ENCODE measurements at places on chromosomes 2 and 18.

DNA sequence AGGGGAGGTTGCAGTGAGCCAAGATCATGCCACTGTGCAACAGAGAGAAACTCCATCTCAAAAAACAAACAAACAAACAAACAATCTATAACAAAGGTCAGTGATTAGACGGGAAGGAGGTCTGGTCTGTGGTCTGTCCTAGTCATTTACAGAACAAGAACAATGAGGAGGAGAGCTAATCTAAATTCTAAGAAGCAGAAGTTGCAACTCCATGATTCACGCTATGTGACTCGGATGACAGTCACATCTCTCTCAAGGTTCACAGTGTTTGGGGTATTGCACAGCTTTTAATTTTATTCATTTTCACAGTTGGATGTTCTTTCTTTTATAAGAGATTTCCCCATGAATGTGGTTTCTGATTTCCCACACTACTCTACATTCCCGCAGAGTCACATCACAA is 218.7 kb upstream of the PIEZO2 start:
- no peak for DNase-seq

DNA sequence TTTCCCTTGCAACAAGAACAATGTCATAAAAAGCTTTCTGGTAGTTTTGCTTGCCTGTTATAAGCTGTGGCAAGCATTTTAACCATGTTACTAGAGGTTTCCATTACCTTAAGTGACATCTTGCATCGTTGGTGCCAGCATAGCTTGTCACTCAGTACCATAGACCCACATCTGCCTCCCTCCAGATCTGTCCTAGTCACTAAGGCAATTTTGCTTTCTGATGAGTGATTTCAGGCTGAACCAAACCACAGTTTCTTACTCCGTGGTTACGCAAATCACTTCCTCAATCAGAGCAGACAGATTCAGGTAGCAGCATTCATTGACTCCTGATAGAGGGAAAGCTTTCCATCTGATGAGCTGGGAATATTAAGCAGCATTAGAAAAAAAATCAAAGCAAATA is 1057.5 kb upstream of the FAM98A start:
- no peak for DNase-seq

- no peak for DNase-seq
These were observed 6.7 kb downstream of the COA5 start for GRCh38 chr2:98601532-98602132.

GRCh38 chr2:55993685-55994084 is 70.1 kb upstream of the EFEMP1 start:
- DNase-seq: no peak

DNA sequence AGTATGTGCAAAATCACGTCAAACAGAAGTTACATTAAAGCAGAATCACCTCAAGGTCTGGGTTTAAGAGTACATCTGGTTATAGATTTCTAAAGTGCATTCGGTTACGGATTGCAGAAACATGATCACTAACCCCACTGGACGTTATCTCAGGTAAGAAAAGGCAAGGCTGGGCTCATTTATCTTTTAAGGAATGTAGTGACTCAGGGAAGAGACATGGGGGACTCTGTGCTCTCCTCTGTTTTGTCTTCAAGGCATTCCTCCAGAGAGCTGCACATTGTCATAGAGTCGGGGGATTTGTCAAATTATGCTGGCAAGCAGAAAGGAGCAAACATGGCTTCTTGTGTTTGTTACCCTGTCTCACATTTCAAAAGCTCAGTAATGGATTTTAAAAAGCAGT is 14.3 kb downstream of the WDSUB1 start:
- no peak for DNase-seq

GRCh38 chr2:33135645-33136044 is 188.9 kb downstream of the LTBP1 start:
- DNase-seq: no peak

- no peak for DNase-seq
These were observed 54.3 kb downstream of the MSH2 start for GRCh38 chr2:47457268-47457667.

GRCh38 chr2:179861416-179862067 is at the start of gene ZNF385B:
Gene ZNF385B, minus strand, starts transcription at chr2:179861612.
- no peak for DNase-seq

- DNase-seq: no peak
These were observed 101.2 kb downstream of the MYT1L start for GRCh38 chr2:2229626-2230432.

- DNase-seq: no peak
These were observed 55.5 kb upstream of the RAB6D start for GRCh38 chr2:131419441-131419840.

- DNase-seq: no peak
These were observed 50.6 kb downstream of the PMAIP1 start for GRCh38 chr18:59950215-59950944.

DNA sequence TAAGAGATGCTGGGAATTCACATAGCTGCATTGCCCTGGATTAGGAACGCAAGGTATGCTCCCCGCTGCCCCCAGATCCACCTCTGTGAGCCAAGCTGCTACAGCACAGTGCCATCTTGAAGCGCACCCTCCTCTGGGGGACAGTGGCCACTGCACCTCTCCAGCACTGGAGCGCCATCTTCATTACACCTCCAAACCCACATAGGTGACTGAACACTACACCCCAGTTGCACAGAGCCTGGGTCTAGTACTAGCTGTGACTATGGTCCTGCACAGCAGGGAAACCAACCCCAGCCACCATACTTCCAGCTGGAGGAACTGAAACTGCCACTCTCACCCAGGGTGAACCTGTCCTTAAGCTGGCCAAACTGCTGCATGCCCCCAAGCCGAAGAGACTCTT is 84.6 kb downstream of the TMEM237 start:
- DNase-seq: no peak

DNA sequence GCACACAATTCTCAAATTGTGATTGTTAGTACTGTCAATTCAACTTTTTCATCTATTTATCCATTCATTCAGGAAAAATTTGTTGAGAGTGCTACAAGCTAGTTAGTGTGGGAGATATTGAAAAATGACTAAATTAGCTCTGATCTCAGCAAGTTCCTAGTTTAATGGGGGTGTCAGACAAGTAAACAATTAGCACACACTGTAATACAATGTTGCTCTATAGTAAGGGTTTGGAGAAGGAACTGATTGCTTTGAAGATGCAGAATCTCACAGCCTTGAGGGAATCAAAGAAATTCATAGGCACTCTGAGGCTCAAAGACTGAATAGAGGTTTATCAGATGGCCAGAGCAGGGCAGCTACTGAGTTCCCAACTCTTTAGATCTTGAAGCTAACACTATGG is 6.8 kb upstream of the CCNYL1 start:
- DNase-seq: no peak

GRCh38 chr18:22545066-22545760 is 127.5 kb upstream of the CTAGE1 start:
- no peak for DNase-seq

DNA sequence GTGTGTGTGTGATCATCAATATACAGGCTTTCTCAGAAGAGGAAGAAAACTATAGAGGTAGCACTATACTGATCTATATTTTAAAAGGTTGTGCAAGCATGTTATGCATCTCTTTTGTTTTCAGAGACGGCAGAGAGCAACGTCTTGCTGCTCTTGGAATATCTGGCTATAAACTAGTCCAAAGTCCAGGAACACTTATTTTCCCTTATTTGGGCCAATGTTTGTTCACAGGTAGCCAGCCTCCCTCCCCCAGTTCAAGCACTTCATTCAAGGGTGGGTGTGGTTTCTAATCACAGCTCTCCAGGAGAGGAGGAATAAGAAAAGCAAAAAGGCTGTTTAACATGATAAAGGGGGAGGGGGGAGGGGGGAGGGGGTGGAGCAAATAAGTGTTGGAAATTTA is 4.2 kb downstream of the FZD5 start:
- no peak for DNase-seq

DNA sequence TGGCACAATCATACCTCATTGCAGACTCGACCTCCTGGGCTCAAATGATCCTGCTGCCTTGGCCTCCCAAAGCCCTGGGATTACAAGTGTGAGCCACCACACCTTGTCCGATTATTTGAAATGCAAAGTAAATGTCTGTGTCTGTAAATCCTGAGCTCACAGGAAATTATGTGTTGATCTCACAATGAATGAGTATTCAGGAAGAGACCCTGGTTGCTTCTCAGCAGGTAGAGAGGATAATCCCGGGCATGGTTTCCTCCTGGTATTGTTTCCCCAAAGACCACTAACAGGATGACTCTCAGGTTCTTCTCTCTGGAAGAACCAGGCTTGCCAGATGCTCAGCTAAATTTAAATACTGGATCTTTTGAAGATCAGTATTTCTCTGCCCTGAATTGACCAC is 147.6 kb downstream of the LDLRAD4 start:
- no peak for DNase-seq

GRCh38 chr2:237996021-237996593 is 29.3 kb downstream of the UBE2F start:
- DNase-seq: no peak

GRCh38 chr2:189498205-189498604 is 56.9 kb downstream of the WDR75 start:
- DNase-seq: no peak

DNA sequence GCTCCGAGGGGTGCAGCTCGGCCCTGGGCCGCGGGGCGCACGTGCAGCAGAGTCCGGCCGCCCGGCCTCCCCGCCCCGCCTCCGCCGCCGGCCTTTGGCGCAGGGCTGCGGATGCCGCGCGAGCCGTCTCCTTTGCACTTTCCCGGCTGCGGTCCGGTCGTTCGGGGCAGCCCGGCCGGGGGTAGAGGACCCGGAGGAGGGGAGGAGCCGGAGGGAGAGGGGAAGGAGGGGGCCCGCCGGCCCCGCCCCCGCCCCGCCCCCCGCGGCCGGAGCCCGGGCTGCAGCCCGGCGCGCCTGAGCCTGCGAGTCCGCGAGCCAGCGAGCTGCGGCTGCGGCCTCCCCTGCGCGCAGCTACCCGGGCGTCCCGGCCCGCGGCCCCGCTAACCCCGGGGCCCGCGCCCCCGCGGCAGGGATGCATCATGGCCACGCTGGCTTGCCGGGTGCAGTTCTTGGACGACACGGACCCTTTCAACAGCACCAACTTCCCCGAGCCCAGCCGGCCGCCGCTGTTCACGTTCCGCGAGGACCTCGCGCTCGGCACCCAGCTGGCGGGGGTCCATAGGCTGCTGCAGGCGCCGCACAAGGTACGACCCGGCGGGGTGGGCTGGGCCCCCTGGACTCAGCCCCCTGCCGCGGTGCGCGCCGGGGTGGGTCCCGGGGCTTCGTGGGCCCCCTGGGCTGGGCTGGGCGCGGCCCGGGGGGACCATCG is at the start of gene FHOD3:
Gene FHOD3, plus strand, starts transcription at position 297 of the 709 bp plus-strand sequence. Its CDS starts 123 bp downstream, at position 420.
- no peak for DNase-seq

DNA sequence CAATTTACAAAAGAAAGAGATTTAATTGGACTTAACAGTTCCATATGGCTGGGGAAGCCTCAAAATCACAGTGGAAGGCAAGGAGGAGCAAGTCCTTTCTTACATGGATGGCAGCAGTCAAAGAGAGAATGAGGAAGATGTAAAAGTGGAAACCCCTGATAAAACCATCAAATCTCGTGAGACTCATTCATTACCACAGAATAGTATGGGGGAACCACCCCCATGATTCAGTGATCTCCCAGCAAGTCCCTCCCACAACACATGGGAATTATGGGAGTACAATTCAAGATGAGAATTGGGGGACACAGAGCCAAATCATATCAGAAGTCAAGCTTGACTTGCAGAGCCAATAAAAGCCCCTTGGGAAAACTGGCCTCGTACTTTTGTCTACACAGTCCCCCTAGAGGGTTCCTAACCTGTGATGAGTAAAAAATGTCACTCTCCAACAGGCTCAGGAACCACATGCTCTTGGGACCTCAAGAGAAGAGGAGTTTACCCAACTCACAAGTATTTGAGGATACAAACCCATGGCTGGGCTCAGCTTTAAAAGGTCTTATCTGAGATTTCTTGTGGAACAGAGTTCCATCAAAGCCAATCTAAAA is 11.2 kb upstream of the INPP4A start:
- no peak for DNase-seq

GRCh38 chr2:160252900-160253299 is 52.8 kb upstream of the ITGB6 start:
- no peak for DNase-seq

- DNase-seq: no peak
These were observed 127.1 kb upstream of the TANK start for GRCh38 chr2:161033059-161033660.

DNA sequence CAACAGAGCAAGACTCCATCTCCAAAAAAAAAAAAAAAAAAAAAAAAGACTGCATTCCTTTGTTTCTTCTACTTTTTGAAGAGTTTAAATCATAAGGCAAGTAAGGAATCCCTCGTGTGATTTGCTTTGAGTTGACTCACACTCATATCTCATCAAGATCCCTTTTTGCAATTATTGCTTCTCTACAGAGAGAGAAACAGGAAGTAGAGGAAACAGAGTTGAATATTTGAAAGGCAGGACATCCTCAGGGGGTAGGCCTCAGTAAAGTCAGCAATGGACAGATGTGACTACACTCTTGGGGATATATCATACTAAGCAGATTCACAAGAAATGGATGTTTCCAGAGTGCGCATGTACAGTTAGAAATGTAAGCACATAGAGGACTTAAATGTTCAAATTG is 11.2 kb upstream of the EFR3B start:
- DNase-seq: no peak

DNA sequence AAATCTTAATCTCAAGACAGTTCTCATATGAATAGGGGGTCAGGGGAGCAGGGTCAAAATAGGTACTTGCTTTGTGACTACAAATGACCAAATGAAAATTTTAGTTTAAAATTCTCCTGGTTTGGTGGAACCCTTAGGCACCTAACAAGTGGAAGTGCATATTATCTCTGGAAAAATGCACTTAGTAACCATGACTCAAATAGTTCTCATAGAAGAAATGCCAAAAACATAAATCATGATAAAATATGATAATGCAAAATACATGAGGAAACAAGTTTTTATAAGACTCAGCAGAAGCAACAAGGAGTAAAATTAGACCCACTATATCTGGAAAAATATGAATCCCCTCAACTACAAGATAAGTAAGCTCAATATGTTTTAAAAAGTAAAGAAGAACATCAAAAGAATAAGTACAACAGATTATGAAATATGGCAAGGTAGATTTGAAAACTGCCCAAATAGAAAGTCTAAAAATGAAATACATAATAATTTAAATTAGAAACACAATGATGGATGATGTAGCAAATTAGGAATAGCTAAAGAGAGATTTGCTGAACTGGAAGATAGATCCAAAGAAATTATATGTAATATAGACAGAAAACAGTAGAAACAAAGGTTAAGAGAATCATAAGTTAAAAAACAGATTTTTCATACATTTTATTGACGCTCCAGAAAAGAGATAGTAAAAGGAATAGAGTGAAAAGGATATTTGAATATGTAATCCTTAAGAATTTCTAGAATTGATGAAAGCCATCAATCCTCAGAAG is 308.3 kb downstream of the SETBP1 start:
- no peak for DNase-seq

DNA sequence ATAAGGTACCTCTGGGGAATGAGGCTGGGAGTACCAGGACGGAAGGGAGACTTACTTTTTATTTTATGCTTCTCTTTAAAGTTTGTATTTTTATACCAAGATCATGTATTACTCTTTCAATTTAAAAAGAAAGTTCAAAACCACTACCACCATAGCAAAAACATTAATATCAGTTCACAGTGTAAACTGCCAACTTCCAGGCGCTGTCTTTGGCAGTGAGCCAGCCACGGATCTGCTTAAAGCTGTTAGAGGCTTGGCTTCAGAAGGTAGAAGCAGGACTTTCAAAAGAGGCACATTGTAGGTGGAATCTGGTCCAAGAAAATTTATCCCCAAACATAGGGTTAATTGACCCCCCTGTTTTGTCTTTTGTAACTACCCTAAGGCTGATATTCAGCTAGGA is 74.8 kb downstream of the B3GNT2 start:
- DNase-seq: no peak
